Stimulated activated CD8-positive, alpha-beta memory T cell treated with anti-CD3 and anti-CD28 coated beads, Interleukin-12 subunit alpha, Interleukin-12 subunit beta, amount 100 ng/mL, for 1 hour (primary cell): ENCODE measurements at places on chromosomes 11 and 22.

- no peak for DNase-seq
These were observed 749 bp downstream of the VWA5A start for GRCh38 chr11:124115782-124116616.

GRCh38 chr11:124793466-124794278 lies 6.5 kb downstream of the MSANTD2 start:
- DNase-seq, result no peak

DNA sequence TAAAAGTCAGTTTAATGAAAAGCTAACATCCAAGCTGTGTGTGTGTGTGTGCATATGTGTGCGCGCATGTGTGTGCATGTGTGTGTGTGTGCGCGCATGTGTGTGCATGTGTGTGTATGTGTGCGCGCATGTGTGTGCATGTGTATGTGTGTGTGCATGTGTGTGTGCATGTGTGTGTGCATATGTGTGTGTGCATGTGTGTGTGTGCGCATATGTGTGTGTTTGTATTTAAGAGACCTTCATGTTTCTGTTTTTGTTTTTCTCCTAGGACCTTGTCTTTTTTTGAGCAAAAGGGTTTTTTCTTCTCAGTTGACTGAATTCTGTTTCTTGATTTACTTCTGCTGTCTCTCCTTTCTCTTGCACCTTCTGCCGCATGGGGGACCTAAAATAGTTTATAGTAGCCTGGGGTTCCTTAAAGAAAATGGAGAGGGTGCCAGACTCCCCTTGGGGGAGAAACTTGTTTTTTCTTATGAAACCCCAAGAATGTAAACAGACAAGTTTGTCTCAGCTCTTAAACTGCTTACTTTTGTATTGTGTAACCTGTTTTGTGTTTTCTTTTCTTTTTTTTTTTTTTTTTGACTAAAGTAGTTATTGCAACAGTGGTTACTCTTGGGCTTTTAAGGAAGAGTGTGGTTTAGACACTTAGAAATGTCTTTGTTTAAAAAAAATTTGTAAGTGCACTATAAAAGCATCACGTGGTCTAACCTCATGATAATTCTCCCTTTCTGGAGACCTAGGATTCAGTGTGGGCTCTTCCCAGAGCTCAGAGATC lies 53.0 kb downstream of the OSBPL5 start:
- no peak for DNase-seq

- no peak for DNase-seq
These were observed 216.1 kb upstream of the NTM start for GRCh38 chr11:131154351-131154750.

GRCh38 chr11:69368119-69368880 lies 74.3 kb downstream of the MYEOV start:
- no peak for DNase-seq

- no peak for DNase-seq
These were observed 119.0 kb downstream of the LDLRAD3 start for GRCh38 chr11:36062796-36063365.

- DNase-seq, result no peak
These were observed 17.8 kb upstream of the KCTD14 start for GRCh38 chr11:78040691-78041379.

DNA sequence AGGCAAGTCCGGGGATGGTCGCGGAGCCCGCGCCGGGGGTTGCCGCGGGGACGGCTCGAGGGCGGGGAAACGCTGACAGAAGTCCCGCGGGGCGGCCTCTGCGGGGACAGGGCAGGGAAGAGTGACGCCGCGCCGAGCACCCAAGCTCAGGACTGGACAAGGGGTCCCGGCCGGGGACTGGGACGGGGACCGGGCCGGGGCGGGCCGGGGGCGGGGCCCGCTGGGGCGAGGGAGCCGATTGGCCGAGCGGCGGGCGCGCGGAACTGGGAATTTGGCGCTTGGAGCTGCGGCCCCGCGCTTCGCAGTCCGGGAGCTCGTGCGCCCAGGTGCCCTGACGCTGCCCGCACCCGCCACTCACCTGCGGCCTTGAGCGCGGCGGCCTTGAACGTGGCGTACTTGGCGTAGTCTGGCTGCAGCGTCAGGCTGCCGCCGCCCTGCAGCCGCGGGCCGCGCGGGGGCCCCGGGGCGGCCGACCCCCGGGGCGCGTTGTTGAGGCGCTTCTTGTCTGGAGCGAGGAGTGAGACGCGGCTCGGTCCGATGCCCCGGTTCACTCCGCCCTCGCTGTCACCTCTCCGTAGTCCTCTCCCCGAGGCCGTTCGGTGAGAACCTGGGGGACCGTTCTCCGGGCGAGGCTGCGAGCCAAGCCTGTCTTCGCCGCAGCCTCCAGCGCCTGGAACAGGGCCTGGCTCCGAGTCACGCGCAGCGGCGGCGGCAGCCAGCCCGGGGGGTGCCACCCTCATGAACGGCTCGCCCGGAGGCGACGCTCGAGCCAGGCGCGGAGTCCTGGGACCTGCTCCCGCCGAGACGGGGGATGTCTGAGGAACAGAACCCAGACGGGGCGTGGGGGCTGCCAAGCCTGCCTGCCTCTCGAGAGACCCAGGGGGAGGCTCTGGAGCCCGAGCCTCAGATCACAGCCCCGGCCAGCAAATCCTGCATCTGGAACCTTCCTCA lies 4.5 kb downstream of the SHISA8 start:
- DNase-seq, result no peak

- DNase-seq, result no peak
These were observed 14.0 kb upstream of the SMIM38 start for GRCh38 chr11:69141742-69142141.

DNA sequence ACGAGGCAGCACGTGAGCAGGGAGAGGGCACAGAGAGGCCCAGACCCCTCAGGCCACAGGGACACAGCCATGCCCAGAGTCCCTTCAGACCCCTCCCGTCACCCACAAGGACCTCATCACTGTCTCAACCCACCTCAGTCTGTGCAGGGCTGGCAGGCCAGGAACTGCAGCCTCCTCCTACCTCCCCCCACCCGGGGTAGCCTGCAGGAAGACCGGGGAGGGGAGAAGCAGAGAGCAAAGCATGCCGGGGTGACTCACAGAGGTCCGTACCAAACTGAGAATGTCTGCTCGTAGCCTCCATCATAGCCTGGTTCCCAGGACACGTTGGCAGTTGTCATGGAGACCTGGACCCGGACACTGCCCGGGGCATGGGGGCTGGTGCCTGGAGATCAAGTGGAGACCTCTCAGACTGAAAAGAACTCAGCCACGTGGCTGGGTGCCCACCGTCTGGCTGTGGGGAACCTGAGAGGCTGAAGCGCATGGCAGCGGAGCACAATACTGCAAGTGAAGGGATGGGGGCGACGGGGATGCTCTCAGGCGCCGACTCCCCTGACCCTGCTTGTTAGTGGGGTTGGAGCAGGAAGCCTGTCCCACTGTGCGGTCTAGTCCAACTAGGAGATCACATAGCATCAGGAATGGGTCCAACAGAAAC lies 27.2 kb downstream of the IGSF9B start:
- DNase-seq, result no peak

DNA sequence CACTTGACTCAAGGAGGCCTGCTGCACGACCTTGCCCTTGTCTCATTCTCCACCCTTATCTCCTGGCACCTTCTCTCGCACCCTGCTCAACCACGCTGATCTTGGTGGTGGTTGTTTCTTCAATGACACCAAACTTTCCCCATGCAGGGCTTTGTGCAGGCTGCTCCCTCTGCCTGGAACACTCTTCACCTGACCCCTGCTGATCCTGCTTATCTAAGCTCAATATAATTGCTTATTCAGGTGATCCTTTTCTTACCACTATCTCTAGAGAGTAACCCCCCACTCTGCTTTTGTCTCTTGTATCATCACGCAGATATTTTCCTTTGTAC lies 604.4 kb downstream of the BUD13 start:
- DNase-seq, result no peak

- no peak for DNase-seq
These were observed 11.8 kb downstream of the IL17REL start for GRCh38 chr22:50000587-50001387.

DNA sequence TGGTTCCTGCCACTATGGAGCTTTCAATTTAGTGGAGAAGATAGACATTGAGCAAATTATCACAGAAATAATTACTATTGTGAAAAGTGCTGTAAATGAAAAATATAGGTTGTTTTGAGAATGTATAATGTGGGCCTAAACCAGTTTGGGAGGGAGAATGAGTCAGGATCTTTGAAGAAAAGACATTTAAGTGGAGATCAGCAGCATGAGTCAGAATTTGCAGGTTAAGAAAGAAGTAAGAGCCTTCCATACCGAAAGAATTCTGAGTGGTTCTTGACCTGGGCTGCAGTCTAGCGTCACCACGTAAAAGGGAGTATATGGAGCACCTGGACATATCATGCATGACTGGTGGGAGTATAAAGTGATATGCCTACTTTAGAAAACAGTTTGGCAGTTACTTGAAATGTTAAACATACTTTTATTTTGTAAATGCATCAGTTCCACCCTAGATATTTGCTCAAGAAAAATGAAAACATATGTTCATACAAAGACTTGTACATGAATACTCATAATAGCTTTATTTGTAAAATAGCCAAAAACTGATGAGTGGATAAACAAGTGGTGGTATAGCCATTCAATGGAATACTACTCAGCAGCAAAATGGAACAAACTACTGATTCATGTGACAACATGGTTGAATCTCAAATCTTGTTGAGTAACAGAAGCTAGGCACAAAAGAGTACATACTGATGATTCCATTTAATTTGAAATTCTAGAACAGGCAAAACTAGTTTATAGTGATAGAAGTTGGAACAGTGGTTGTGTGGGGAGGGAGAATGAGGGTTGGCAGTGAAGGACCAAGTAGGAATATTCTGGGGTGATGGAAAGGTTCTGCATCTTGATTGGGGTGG lies 99.2 kb downstream of the STIM1 start:
- no peak for DNase-seq

- no peak for DNase-seq
These were observed 174.7 kb upstream of the CADM1 start for GRCh38 chr11:115678942-115679341.

GRCh38 chr22:32018056-32018455 lies 25.0 kb upstream of the SLC5A1 start:
- DNase-seq, result no peak
